NCI-H345 (cell line): ENCODE measurements at places on chromosomes 7 and 10.

GRCh38 chr7:105902325-105902911 is 26.0 kb upstream of the ATXN7L1 start:
- DNase-seq = no peak

- DNase-seq = no peak
Measured at GRCh38 chr7:44180631-44181030, 8.6 kb downstream of the GCK start.

GRCh38 chr7:28990200-28990960 is 32.2 kb upstream of the TRIL start:
- DNase-seq = no peak

DNA sequence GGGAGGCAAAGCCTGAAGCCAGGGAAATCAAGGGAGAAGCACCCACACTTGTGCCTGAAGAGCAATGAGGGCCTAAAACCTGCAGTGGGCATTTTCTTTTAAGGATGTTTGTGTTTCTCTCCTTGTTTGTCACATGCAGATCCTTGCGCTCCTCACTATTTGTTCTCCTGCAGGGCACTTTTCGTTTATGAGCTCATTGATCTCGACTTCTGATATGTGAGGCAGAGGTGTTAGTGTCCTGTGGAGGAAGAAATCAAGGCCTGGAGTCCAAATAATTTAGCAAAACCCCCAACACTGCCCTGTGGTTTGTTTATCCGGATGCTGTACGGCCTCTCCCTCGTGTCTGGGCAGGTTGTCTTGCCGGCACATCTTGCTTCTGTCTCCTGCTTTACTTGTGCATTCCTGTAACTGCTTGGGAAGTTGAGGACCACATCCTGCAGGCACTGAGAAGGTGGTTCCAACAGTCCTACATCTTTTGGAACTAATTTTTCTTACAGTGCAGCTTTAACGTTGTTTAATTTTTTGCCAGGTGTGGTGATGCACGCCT is 13.7 kb downstream of the UBE3C start:
- no peak for DNase-seq

DNA sequence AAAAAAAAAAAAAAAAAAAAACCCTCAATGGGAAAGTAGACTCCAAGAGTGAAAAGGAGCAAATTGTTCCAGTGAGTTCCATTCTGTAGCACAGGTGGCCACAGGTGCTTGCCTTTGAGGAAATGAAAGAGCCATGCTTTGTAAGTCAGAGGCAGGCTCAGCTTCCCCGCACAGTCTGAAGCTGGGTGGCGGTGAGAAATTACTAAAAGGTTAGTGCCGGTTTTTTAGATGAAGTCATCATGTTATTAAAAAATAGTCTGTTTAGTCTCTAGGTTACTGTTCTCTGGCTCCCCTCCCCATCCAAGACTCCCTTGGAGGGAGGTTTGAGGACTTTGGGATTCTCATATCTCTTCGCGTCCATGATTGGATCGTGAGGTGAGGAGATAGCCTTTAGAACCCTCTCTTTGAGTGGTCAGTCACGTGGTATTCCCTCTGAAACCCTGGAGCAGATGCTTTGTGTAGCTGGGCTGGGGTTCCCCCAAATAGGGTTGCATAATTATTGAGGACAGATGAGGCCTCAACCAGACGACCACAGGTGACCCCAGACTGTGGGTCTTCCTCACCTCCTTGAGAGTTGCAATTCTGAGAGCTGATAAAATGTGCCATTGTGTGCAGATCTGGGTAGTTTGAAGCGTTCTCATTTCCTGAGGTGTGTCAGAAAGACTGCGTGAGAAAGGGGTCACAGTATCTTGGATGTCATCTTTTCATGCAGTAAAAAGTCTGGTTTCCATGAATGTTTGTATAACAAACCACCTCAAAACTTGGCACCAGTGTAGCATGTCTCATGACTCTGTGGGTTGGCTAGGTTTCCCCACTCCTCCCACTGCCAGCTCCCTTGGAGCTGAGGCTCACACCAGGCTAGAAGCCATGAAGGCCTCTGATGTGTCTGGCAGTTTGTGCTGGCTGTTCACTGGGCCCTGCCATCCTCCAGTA is 27.1 kb downstream of the OGDH start:
- no peak for DNase-seq

- DNase-seq = peak; percentile 46
Measured at GRCh38 chr10:62437696-62438095, 63.5 kb downstream of the ZNF365 start.

- no peak for DNase-seq
Measured at GRCh38 chr10:101741938-101742337, 34.0 kb downstream of the FGF8 start.

- no peak for DNase-seq
Measured at GRCh38 chr7:3957472-3958108, 656.5 kb downstream of the SDK1 start.

GRCh38 chr10:51629934-51630639 is 69.3 kb downstream of the CSTF2T start:
- no peak for DNase-seq

DNA sequence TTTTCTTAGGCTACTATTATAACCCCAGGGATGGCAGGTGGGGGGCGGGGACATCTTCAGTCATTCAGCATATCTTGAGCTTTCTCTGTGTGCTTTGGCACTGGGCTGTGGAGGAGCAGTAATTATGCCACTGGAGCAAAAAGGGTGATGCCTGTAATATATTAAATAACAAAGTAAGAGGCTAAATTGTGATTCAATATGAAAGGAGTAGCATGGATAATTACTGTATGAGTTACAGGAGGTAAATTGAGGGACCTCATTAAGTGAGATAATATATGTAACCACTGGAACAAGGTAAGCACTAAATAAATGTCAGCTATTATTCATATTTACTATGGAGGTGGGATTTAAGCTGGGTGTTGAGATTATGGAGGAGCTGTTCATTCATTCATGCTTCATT is 3.3 kb upstream of the STN1 start:
- peak; percentile 11 for DNase-seq

- DNase-seq = no peak
Measured at GRCh38 chr7:158018971-158019645, 568.5 kb downstream of the PTPRN2 start.

GRCh38 chr10:121362026-121362425 is 236.2 kb downstream of the FGFR2 start:
- DNase-seq = no peak
